Activated CD8-positive, alpha-beta memory T cell treated with anti-CD3 and anti-CD28 coated beads for 1 hour (primary cell): ENCODE measurements at places on chromosomes 3 and 15.
A peak's percentile ranks its signal among the peaks of the same experiment; 100 is the strongest.

- no peak for DNase-seq
These were observed 115.6 kb downstream of the GSK3B start for GRCh38 chr3:119978554-119979208.

DNA sequence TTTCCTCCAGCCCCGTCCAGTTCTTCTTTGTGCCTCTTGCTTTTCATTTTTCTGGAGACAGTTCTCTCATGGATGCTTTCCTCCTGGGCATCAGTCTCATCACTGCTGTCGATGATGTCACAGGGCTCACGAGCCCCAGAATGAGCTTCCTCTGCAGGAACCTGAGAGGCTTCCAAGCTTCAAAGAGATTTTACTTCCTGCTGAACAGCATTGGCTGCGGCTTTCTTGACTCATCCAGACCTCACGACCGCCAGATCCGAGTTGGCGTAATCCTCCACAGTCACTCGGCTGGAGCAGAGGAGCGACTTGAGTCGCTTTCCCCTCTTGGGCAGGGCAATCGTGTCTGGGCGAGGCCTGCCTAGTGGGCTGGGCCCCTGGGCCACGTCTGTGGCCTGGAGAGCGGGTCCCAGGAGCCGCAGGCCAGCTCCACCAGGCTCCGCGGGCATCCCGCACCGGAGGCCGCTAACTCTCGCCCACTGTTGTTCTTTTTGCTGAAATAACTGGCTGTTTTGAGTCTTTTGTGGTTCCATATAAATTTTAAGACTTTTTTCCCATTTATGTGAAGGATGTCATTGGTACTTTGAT lies 20.8 kb upstream of the FAN1 start:
- DNase-seq, result no peak

- no peak for DNase-seq
These were observed 22.9 kb downstream of the MITF start for GRCh38 chr3:69761896-69762767.

DNA sequence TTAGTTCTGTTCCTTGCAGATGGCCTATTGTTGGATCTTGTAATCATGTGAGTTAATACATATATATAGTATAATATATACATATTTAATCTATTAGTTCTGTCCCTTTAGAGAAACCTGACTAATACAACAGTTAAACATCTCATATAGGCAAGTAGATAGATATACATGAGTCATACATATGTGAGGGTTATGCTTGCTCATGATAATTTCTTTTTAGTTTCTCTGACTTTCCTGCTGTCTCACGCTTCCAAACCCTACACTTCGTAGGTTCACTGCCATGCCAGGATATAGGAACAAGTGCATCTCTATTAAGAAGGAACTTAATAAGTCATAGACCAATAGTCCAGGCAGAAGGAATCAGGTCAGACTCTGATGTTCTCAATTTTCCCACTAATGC lies 16.8 kb upstream of the CLDN16 start:
- no peak for DNase-seq

- DNase-seq, result no peak
These were observed 138.5 kb upstream of the STRIT1 start for GRCh38 chr3:155431856-155432570.

DNA sequence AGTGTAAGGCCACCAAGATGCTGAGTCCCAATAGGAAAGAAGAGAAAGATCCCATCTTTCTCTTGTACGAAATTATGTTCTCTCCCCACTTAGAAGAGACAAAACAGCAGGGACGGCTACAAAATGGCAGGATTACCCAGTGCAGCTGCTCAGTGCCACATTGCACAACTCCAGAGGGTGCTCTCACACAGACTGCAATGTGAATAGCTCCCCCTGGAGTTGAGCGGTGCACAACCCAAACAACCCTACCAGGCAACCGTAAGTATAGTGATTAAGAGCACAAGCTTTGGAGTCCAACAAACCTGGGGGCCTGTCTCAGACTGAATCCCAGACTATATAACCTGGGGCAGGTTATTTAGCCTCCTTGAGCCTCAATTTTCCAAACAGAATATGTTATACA lies 3.1 kb upstream of the BHLHE40 start:
- DNase-seq, result no peak

DNA sequence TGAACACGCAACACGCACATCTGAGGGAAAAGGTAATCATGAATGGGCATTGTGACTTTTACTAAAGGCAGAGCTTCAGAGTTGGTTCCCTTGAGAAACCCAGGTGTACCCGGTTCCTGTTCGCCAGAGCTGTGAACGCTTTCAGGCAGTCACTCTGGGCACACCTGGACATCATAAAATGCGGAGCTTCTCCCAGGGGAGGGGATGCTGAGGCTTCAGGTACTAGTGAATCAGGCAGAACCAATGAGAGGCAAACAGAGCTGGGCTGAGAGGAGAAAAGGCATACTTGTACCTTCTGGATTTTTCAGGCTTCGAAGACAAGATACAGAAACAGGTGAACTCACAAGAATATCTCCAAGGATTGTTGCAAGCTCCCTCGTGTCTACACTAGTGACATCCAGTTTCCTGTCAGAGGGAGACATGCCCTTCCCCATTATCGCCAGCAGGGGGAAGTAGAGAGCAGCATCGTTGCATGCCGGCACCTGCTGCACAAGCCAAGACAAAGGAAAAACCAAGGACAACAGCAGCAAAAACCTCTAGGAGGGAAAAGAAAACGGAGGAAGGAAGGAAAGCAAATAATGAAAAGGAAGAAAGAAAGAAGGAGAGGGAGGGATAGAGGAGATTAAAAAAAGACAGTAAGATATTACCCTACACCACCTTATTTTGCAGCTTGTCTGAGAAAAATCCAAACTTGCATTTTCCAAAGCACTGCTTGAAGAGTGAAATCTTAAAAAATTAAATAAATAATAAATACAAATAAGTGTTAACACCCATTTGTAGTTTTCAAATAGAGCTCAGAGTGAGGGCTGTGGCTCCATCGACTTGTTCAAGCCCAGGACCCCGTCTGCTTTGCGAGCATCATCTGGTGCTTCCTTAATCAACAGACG lies 2.0 kb downstream of the AHSG start:
- DNase-seq, result peak; percentile 44

- DNase-seq, result no peak
These were observed 146.2 kb upstream of the TLE3 start for GRCh38 chr15:70243686-70244540.

DNA sequence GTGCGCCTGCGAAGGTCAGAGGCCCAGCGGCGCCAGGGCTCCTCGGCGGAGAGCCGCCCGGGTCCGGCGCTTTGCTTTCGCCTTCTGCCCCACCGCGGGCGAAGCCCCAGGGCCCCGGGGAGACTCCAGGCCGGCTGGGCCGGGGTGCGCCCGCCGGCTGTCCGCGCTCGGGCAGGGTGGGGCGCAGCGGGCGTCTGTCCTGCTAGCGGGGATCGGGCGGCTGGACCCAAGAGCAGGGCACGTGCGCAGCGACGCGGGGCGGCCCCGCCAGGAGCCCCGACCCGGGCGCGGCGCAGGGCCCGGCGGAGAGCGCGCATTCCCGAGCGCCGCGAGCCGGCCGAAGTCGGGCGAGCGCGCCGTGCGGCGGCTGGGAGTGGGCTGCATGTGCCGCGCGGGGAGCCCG lies 569 bp upstream of the ALDH1A3 start:
- DNase-seq, result no peak

DNA sequence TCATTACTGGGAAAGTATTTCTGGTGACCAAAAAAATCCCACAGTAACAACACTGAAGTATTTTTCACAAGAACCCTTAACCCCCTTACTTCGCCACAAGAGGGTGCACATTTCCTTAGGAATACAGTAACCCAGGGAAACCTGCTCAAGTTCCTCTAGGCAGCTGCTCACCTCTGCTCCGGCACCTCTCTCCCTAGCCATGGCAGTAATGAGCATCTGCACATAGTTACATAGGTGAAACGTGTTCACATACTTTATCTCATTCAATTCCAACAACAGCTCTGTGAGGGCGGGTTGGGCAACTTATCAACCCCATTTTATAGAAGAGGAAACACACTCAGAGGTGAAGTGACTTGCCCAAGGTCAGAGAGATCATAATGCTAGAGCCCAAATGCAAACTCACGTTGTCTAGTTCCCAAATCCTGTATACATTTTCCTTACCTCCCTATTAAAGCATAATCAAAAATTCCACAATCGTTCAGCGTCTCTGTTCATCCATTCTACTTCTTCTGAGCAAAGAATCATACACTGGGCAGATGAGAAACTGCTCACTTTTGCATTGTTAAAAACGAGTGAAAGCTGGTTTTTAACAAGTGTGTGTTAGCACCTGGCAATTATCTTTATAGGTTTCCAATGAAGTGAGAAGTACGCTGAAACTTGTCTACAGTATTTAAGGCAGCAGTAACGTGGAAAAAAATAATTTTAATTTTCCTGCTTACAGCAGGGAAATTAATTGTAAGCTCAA lies 90.7 kb downstream of the IGF2BP2 start:
- no peak for DNase-seq

GRCh38 chr3:44918581-44918980 lies 44.2 kb downstream of the TGM4 start:
- DNase-seq, result no peak

DNA sequence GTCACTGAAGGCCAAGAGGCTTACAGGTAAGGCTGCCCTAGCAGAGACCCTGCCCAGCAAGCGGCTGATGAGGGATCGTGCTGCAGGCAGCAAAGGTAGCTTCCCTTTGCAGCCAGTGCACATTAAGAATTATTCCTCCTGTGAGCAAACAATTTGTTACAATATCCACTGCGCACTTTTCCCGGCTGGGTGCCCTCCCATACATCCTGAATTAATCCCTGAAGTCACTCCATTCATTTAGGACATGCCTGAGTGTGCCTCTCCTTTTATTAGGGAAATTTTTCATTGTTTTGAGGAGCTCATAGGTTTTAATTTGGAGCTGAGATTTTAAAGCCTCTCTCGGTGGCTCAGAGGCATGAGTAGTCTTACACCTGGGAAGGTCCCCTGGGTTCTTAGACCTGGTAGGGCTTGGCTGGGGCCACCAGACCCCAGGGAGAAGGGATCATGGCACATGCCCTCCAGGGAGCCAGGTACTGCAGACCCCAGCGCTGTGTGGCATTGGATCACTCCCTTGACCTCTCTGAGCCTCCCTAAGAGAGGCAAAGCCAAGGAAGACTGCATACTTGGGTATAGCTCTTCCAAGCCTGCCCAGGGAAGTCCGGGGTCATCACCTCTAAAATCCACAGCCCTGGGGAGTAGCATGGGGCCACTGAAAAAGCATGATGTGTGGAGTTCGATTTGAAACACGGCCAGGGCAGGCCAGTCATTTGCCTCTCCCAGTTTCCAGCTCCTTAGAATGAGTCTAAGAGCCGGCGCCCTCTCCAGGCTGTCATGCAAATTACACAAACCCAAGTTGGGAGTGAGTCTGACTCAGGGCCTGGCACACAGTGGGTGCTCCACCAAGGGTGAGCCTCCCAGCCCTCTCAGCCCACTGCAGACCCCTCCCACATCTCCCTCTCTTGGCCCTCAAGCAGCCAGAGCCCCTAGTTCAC lies 151.9 kb upstream of the LINGO1 start:
- no peak for DNase-seq

DNA sequence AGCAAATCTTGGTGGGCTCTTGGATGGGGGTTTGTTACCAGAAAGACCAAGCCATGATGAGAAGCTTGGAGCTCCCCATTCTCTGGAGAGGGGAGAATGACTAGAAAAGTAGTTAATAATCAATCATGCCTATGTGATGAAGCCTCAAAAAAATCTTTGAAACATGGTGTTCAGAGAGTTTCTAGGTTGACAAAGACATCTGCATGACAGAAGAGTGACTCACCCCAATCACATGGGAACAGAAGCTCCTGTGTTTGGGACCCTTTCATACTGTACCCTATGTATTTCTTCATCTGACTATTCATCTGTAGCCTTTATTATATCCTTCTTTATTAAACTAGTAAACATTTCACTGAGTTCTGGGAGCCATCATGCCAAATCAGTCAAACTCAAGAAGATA lies 87.4 kb downstream of the BCHE start:
- DNase-seq, result no peak

- no peak for DNase-seq
These were observed 270.3 kb downstream of the RPLP1 start for GRCh38 chr15:69722924-69723323.

GRCh38 chr3:190016966-190017365 lies 103.7 kb downstream of the P3H2 start:
- no peak for DNase-seq
